ENCODE measurements at places on chromosomes 3 and 15.

- no peak for DNase-seq
Measured at GRCh38 chr15:74144153-74144775, 13.9 kb downstream of the ISLR2 start.

- no peak for DNase-seq
Measured at GRCh38 chr3:139198929-139199328, 144.9 kb upstream of the MRPS22 start.

- DNase-seq, result no peak
Measured at GRCh38 chr15:38186507-38186906, 66.1 kb upstream of the SPRED1 start.

- DNase-seq, result no peak
Measured at GRCh38 chr15:82646250-82647044, 716 bp downstream of the CPEB1 start.

DNA sequence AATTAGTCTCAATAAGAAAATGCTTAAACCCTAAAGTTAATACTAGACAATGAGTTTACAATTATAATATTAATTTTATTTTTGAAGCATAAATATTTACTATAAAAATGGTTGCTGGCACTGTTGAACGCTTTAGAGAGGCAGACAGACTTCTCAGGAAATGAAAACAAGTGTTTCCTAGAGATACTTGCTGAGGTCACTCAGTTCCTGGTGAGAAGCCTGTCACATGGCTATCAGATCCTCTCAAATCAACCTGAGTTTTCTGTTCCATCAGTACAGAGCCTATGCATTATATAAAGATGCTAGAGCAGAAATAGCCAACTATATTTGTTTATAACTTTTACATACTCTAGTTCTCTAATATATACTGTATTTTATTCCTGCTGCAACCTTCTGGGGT is 109.2 kb downstream of the MYO5A start:
- DNase-seq, result no peak

DNA sequence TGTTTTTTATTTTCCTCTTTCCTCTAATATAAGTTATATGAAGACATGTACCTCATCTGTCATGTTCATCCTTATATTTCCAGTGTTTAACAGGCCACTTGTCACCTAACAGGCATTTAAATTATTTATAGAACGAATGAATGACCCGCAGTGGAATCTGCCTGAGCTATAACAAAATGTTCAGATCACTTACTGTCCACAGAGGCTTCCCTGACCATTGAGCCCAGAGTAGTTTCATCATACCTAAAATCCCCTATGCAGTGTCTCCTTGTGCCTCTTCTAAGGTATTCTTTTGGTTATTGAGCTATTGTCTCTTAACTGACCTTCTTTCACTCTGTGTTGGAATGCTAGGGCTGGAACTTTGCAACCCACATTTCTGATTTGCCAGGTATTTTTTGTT is 748.5 kb downstream of the NTRK3 start:
- DNase-seq, result no peak

DNA sequence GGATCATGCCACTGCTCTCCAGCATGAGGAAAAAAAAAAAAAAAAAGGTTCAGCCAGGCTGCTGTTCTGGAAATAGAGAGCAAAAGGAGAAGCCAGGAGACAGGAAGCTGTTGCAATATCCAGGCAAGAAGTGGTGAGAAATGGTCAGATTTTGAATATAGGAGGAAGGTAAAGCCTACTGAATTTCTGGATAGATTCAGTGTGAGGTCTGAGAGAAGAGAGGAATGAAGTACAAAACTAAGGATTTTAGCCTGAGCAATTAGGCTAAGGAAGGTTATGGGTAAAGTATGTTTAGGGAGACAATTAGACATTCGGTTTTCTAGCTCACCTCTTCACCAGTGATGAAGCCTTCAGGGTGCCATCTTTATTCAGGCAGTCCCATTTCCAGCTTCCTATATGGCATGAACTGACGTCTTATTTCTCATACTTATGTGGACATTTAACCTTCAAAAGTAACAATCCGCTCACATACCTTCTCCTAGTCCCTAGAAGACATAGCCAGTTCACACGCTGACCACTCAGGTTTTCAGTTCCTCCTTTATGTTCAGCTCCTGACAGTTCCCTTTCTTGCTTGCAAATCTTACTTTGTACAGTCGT is 57.2 kb downstream of the KIF9 start:
- DNase-seq, result no peak

DNA sequence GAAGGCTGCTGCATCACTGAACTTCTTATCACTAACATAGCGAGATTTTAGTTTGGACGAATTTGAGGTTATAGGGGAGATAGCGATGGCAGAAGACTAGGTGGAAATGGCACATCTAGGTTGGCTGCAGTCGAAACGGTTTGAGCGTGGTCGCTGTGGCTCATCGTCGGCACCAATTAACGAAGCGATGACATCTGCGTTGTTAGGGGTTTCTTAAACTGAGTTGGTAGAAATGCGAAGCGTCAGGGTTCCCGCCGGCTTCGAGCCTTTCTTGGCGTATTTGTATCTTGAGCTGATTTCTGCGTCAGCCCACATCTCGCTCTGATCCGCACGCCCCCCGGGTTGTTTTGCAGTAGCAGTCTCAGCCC is 319 bp downstream of the LNP1 start:
- no peak for DNase-seq

DNA sequence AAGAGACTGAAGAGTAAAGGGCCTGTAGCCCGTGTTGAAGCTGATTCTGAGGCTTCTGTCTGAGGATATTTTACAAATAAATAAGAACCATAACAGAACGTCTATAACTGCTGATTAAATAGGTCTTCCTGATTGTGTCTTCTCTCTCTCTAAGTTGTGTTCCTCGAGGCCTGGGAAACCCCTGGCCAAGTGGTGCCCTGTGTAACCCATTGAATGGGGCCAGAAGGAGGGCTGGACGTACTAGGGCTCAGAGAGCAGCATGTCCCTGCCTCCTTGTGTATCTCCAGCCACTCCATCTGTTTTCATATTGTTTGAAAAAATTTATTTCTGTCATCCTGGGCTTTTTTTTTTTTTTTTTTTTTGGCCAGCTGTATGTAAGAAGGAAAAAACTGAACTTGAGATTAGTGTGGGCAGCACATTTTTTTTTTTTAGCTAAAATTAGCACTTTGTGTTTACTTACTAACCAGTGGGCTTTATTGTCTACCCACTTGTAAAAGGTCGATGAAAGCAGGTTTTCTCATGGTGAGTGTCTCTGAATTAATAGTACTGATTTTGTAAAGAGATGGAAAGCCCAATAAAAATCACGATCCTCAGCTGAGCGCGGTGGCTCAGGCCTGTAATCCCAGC is 10.7 kb downstream of the DHX30 start:
- DNase-seq, result no peak

DNA sequence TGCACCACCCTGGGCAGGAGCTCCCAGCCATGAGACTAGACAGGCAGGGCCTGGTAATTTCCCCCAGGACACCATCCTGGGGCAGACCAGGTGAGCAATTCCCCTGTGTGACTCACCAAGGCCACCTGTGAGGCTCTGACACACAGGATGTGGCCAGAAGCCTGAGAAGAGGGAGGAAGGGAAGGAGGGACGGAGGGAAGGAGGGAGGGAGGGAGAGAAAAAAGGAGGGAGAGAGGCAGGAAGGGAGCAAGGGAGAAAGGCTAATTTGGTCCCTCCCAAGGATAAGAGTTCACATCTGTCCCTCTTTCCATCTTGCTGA is 25.9 kb downstream of the WNT7A start:
- no peak for DNase-seq

Data from NCI-H446 treated with DMSO at 0.1 percent for 48 hours (cell line).